Tibial artery (tissue), 4 donors: ENCODE measurements at places on chromosomes 12 and 14.

GRCh38 chr14:104386151-104386841 lies 193.3 kb upstream of the C14orf180 start:
- peak; percentile 60 for DNase-seq

DNA sequence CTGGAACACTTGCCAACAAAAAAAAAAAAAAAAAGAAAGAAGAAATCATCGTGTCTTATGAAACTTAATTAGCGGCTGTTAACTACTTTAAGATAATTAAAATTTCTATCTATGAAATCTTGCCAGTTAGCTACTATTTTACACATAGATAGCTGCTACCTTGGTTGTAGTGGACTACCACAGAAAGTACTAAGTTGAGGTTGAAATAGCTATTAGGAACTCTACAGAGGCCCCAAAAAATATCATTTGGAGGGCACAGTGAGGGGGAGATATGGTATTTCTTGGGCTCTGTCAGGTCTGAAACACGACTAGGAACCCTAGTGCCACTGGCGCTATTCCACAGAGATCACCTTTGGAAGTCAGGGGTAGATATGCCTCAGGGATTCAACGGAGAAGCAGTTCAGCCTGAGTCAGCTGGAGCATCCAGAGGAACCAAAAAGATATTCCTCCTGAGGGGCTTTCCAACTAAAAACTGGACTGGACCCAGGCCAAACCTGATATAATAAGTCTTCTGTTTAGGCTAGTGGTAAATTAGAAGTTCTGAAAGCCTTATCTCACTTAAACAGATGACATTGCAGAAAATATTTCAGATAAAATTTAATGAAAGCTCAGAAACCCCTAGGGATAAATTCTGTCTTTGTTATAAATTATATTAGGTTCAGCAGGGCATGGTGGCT lies 126.1 kb downstream of the EPS8 start:
- DNase-seq, result no peak

DNA sequence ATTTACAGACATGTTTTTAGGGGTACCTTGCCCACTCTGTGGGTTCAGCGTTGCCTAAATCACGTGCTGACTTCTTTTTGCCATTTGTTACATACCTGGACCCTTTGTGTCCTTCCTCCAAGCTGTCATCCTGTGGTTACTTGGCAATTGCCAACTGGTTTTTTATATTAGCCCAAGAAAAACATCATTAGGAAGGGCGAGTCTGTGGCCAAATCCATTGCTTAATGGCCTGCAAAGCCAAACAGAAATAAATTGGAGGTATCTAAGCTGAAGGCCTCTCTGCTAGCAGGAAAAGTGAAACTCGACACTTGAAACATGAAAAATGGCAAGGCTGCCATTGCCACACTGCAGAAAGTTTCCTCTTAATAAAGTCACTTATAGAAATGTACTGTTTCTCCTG lies 190.4 kb downstream of the NUAK1 start:
- peak; percentile 54 for DNase-seq

- DNase-seq, result no peak
Observed at GRCh38 chr12:29728030-29728429, 55.7 kb downstream of the TMTC1 start.
